ENCODE measurements at places on chromosomes 7 and 10. TPM values are rescaled to one million over a fixed set of nuclear protein-coding genes. Genes with fewer than 3 reads are reported as not detected.

CEP55 gene
- not detected for total RNA-seq

ACTL6B gene
- total RNA-seq: not detected

GIMAP1 gene
- total RNA-seq: 2.7 TPM

LRRC4 gene
- total RNA-seq: 2.4 TPM

DNA sequence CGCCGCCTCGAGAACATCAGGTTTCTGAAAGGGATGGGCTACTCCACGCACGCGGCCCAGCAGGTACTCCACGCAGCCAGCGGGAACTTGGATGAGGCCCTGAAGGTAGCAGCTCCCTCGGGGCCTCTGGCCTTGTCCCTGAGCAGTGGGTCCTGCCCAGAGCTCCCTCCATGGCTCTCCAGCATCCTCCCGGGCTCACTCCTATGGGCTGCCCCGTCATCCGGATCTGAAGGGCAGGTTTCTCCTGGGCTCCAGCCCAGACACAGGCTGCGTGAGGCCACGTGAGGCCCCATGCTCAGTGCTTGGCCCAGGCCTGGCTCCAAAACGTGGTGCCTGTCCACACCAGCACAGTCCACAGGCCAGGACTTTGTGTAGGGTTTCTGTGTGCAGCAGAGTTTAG is 32.5 kb downstream of the NUB1 start:
- H3K27ac ChIP-seq: no peak overlapping the region
- H3K27me3 ChIP-seq: no peaks in the 10 kb centered on the region
- H3K36me3 ChIP-seq: peaks cover 97% of the 10 kb centered on the region
- no peak overlapping the region for H3K4me3 ChIP-seq
- H3K4me1 ChIP-seq: no peaks in the 10 kb centered on the region
- no peak for DNase-seq

GRCh38 chr7:136911344-136911743 is 42.9 kb downstream of the CHRM2 start:
- no peaks in the 10 kb centered on the region for H3K4me1 ChIP-seq
- H3K27ac ChIP-seq: no peak overlapping the region
- DNase-seq: no peak
- no peaks in the 10 kb centered on the region for H3K27me3 ChIP-seq
- H3K36me3 ChIP-seq: no peaks in the 10 kb centered on the region

DNA sequence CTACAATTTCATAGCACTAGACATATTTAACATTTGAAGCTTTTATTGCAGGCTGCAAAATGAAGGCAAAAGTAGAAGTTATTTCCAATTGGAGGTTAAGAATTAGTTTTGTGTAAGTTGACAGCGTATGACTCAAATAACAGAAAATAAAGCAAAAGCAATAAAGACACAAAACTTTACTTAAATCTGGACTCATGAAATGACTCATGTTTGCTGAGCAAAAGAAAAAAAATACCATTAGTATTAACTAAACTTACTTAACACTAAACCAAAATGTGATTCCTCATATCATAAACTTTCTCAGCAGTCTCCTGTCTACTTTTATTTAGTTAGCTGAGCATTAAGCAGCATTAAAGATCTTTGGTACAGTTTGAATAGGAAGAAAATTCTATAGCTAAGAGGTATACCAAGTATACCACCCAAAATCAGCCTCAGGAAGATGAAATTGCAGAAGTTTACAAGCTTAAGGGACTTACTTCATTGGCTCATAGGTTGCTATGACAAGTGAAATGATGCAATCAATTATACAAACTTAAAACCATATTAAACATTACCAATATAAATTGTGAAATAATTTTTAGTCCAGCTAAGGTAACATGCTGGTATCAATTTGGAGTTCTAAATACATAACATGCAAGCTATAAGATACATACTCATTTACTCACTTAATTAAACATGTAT is 1131.4 kb downstream of the XPNPEP1 start:
- H3K4me1 ChIP-seq: no peaks in the 10 kb centered on the region
- no peaks in the 10 kb centered on the region for H3K36me3 ChIP-seq
- DNase-seq: no peak
- no peak overlapping the region for H3K27ac ChIP-seq
- no peaks in the 10 kb centered on the region for H3K27me3 ChIP-seq

DNA sequence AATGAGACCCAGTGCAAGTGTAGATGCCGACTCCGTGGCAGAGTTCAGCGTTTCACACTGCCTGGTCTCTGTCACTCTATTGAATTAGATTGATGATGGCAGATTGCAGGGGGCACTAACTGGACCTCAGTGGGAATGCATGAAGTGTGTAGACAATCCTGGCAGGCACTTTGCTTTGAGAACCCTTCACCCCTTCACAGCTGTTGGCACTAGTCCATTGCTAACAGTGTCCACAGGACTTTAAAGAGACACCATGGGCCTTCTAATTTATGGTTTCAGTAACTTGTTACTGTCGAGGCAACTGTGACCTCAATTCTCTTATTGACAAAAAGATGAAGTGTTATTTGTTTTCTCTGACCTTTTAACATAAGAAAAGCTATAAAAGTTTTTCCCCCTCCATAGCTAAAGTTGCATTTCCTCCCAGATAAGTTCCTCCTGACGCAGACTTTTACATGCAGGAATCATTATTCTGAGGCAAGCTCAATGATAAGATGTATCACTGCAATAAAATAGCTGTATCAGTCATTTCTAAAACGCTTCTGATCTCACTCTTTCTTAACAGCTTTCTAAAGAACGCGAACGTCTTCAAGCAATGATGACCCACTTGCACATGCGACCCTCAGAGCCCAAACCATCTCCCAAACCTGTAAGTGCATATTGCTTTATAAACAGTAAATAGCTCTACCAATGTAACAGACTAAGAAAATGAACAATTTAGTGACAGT is 238.9 kb downstream of the FOXP2 start:
- no peak for DNase-seq
- no peaks in the 10 kb centered on the region for H3K27me3 ChIP-seq

Measured in heart right ventricle (tissue), 16 donors.